ENCODE measurements at places on chromosomes 3 and 15.

GRCh38 chr15:20341901-20342600 lies 199.5 kb downstream of the GOLGA6L6 start:
- DNase-seq: peak; percentile 51

DNA sequence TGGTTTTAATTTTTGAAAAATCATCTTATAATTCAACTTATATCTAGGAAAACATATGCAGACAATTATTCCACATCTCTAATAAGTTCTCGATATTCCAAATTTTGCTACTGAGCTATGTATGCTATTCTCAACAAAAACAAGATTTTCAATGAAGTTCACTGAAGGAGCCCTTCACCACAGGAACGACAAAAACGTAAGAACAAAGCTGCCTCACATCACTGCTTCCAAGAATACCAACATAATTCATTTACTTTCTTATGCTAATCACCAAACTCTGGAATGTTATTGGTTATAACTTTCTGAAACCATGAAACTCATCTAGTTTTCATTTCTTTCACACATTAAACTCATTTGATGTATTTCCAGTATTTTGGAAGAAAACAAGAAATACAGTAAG lies 49.7 kb downstream of the GNB4 start:
- no peak for DNase-seq

DNA sequence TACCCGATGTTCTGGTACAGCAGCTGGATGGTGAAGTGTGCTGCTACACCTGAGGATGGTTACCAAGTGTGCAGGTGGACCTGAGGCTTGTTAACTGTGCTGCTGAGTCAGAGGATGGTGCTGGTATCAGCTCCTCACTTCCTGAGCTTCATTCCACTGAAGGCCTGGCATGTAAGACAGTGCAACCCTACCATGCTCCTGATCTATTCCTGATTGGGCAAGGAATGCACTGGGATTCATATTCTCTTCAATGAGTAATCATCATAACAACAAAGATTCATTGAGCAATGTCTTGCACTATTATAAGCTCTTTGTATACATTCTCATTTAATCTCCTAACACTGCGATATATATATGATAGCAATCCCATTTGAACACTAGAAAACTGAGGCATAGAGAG lies 62.9 kb upstream of the THSD4 start:
- DNase-seq: no peak

- no peak for DNase-seq
These were observed 134.5 kb downstream of the MECOM start for GRCh38 chr3:169529013-169529412.

GRCh38 chr3:10748040-10748439 lies 68.0 kb upstream of the SLC6A11 start:
- no peak for DNase-seq

- no peak for DNase-seq
These were observed 117.1 kb downstream of the MECOM start for GRCh38 chr3:169546368-169546767.

- no peak for DNase-seq
These were observed 612.8 kb upstream of the AGTR1 start for GRCh38 chr3:148084931-148085330.

DNA sequence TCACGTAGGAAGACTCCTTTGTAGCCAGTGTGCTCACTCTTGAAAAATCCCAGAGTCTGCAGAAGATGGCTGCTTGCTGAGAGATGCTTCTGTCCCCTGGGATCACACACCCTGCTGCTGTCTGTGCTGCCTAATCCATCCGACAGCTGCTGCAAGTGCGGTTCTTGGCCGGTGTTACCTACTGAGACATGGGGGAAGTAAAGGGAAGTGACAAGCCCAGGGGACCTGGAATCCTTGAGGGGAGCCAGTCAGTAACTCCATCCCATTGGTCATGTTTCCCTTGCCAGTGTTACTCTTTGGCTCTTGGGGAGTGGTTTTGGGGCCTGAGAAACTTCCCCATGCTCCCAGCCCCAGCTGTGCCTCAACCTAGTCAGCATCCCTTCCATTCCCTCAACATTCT lies 8.3 kb upstream of the CPNE9 start:
- no peak for DNase-seq

GRCh38 chr3:150925751-150926201 lies 20.5 kb upstream of the MINDY4B start:
- peak; percentile 54 for DNase-seq

DNA sequence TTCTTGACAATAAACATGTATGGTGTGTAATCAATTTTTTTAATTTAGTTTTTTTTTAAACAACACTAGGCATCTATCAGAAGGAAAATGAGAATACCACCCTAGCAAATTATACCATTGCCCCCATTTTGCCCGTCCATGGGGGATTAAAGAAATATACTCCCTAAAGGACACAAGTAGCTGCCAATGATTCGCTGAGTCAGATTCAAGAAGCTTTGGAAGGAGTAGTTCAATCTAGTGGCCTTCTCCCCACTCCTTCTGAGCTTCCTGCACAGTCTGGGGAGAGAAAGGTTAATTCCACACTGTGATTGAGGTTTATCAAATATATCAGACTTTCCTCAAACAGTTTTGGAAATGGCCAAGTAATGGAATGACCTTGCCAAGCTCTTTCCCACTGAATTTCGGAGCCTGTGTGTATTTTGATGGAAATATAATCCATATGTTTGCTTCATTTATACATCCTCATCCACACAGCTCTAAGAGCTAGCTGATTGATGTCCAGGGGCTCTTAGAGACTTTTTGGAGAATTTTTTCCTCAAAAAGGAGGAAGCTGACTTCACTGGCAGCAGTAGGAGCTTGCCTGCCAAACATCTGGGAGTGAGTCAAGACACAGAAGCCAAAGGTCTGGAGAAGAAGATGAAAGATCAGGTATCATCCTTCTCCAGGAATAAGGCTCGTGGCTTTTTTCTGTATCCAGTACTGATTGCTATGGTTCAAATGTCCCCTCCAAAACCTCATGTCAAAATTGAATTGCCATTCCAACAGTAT lies 478.5 kb upstream of the PROK2 start:
- no peak for DNase-seq

DNA sequence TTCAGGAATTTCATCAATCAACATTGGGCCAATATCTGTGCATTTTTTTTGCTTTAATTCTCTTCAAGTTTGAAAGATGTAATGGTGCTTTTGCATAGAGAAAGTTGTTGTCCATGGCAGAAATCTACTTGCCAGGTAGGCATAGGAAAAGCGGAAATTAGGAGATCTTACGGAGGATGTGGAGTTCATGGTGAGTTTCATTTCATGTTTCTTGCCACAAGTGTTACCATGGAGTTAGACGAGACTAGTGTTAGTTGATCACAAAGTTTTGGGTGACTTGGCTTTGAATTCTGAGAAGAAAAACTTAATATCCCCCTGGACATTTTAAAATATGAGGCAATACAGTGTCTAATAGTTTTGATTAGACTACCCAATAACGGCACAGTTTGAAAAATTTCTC lies 1.0 kb upstream of the P2RY13 start:
- DNase-seq: no peak

GRCh38 chr15:90592131-90592881 lies 62.6 kb downstream of the CRTC3 start:
- DNase-seq: no peak

DNA sequence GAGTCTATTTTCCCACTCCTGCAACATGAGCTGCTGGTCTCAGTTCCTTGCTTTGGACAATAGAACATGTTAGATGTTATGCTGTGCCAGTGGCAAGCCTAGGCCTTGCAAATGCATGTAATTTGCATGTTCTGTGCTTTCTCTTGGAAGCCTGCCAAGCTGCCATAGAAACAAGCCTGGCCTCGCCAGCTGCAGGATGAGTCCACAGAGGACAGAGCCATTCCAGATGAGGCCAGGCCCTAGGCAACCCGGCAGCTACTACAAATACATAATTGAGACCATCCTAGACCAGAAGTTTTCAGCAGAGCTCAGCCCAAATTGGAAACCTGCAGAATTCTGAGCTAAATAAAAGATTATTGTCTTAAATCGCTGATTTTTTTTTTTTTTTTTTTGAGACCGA lies 39.6 kb downstream of the TRIM69 start:
- DNase-seq: no peak

GRCh38 chr15:56295433-56295832 lies 51.8 kb upstream of the RFX7 start:
- DNase-seq: no peak

- no peak for DNase-seq
These were observed 308.7 kb downstream of the MAGI1 start for GRCh38 chr3:65729973-65730372.

GRCh38 chr3:149395107-149396089 lies 17.9 kb upstream of the TM4SF1 start:
- DNase-seq: no peak

DNA sequence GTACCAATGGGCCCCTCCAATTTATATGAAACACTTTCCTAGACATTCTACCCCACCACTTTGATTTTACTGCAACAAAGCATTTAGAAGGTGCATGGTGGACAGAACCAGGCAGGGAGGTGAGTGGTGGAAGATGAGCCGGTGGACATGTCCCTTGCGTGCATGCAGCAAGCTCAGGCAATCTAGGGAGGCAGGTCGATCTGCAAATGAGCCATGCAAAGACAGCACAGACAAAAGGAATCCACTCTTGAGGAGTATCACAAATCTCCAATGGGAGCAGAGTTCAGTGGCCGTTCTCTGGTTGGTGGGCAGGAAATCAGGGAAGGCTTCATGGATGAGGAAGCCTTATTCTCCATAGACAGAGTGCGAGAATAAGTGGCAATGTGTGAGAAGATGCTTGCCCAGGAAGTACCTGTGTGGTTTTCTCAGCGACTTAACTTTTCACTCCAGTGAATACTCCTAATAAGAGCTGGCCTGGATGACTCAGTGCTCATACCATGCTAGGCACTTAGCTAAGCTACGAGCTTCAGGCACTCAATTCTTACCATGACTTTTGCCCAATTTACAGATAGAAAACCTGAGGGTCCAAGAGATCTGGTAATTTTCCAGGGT lies 152.5 kb downstream of the FOXP1 start:
- no peak for DNase-seq

DNA sequence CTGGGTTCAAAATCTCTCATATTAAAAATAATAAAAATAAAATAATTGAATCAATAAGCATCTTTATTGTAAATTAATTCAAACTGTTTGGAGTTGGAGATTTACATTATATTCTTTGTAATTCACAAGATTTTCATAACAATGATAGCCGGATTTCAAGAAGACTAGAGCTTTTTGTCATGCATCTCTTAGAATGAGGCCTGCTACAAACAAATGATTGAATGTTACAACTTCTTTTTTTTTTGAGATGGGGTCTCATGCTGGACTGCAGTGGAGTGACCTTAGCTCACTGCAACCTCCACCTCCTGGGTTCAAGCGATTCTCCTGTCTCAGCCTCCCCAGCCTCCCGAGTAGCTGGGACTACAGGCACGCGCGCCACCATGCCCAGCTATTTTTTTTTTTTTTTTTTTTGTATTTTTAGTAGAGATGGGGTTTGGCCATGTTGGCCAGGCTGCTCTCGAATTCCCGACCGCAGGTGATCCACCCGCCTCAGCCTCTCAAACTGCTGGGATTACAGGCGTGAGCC lies 3.5 kb downstream of the SLTM start:
- DNase-seq: no peak

GRCh38 chr3:14948609-14949038 lies 1.2 kb downstream of the NR2C2 start:
- DNase-seq: no peak

DNA sequence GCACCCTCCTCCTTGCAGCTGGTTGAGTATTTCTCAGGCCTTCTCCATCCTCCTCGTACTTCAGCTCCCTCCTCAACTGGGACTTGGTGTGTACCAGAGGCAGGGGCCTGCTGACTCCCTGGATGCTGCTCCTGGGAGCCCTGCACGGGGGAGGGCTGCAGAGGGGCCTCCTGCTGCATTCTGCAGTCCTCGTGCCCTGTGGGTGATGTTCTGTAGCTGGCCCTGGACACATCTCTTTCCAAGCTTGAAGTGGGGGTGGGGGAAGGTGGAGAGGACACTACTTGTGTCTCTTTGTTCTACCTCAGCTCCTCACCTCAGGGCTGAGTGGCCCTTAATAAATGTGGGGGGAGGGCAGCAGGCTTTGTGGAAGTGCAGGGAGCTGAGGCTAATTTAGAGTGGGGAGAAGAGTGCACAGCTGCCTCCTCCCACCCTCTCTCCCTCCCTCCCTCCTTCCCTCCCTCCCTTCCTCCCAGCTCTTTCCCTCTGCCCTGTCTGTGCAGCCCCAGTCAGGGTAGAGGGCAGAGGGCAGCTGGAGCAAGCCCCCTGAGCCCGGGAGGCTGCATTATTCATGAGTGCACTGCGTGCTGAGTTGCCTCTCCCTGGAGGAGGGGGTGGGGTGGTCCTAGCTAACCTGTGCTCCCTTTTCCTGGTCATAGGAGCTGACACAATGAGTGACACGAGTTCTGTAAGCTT lies 3.7 kb upstream of the GRM2 start:
- DNase-seq: no peak

- DNase-seq: no peak
These were observed 330.9 kb upstream of the C2CD4B start for GRCh38 chr15:62495670-62496614.

DNA sequence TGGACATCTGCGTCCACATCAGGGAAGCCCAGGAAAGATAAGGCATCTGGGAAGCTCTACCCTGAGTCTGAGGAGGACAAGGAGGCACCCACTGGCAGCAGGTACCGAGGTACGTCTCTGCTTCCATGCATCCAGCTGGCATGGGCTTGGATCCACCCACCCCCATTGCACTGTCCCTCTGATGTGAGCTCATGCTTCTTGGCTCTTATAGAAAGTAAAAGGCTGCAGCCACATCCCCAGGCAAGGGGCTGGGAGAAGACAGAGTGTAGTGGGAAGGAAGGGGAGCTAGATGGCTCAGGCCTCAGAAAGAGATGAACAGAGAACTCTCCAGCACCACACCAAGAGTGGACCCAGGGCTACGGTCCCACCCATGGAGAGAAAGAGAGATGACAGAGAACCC lies 18.2 kb downstream of the PTH1R start:
- no peak for DNase-seq

DNA sequence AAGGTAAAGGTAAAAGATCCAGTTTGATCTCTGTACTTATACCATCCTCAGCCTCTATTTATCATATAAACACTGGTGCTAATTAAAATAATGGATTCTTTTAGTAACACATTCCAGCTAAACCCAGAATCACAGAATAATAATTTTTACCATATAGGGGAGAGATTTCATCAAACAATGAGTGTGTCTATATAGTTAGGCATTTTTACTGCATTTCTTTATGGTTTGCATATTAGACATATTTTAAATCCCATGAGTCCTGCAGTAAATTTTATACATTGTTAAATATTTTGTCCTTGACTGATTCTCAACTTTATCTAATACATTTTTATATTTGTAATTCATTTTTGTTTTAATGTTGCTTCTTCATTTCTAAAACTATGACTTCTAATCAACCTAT lies 323.7 kb upstream of the AGTR1 start:
- DNase-seq: no peak

- no peak for DNase-seq
These were observed 207.0 kb downstream of the SUCLG2 start for GRCh38 chr3:67447393-67447792.

DNA sequence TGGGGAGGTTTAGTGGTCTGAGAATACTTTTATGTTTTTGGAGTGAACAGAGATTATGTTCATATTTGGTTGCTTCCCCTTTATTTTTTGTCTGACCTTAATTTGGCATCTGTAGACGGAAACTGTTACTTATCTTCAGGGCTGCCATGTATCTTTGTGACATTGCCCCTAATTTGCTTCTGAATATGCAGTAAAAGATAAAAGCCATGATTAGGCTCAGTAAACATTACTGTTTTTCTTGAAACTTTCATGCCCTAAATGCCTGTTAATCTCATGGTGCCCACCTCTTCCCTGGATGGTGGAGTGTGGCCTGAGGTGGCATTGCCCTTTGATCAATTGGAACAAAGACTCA lies 106.7 kb downstream of the C3orf70 start:
- DNase-seq: no peak
